Activated CD8-positive, alpha-beta memory T cell treated with anti-CD3 and anti-CD28 coated beads, Interleukin-2, amount 50 U/mL, for 4 hours (primary cell): ENCODE measurements at places on chromosomes 4 and X.

GRCh38 chr4:82371497-82371896, 2.3 kb downstream of the HNRNPD start:
- DNase-seq: no peak

DNA sequence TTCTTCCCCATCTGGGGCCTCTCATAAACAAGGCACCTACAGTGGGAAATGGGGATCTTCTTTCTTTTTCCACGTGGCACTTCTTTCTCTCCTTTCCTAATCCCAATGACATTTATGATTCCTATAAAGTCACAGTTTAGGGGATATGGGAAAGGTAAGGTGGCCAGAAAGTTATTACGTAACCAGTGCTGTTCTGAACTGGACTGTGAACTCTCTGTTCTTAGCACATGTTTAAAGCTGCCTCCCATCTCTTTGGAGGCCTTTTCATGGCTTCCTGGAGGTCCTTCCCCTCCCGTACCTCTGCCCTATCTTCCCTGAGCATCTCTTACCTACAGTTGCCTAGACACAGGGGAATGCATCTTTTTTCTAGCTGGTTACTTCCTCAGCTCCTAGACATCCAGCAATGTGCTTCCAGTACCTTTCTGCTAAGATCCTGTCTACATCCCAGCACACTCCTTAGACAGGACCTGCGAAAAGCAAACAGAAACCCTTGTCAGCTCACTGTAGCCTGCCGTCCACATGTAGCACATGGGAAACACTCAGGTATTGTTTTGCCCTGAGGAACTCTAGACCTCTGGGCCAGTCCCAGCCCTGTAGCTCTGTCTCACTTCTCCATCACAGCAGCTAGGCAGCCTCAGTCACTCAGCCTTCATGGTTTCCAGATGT, 195.4 kb downstream of the NWD2 start:
- DNase-seq: no peak

DNA sequence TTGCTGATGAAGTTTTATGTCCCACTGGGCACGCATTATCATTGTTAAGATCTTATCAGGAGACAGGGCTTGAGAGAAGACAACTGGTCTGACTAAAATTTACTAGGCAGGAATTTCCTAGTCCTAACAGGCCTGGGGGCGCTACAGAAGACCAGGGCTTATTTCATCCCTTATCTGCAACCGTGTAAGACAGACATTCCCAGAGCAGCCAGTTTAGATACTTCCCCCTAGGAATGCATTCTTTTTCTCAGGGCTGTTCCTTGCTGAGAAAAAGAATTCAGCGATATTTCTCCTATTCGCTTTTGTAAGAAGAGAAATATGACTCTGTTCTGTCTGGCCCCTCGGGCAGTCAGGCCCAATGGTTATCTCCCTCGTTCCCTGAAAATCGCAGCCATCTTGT, 93.8 kb downstream of the TLL1 start:
- no peak for DNase-seq

DNA sequence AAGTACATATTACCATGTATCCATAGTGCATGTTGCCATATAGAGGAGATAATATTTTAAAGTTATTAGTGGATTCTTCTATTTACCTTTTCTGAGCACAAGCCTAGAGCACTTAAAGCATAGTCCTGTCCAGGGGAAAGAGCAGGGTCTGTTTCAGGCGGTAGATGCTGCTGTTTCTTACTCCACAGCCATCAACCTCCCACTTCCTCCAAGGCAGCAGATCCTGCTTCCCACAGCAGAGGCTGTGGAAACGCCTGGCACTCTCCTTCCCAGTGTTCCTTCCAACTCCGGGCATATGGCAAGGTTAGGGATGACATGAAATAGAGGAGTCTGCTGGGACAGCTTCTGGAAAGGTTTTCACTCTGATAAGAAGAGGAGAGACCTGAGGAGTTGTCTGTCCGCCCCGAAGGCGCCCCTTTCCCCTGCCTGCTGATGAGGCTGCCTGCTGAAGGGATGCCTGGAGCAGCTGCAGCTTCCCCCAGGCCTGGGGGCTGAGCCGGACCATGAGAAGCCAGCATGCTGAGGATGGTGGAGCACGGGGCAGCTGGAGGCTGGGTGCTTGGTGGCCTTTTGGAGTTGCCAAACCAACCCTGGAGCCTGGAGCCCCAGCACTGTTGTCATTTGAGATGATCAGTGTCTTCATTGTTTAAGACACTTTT, 43.9 kb upstream of the SLC25A4 start:
- no peak for DNase-seq

GRCh38 chr4:57061395-57061794, 48.8 kb downstream of the IGFBP7 start:
- no peak for DNase-seq

DNA sequence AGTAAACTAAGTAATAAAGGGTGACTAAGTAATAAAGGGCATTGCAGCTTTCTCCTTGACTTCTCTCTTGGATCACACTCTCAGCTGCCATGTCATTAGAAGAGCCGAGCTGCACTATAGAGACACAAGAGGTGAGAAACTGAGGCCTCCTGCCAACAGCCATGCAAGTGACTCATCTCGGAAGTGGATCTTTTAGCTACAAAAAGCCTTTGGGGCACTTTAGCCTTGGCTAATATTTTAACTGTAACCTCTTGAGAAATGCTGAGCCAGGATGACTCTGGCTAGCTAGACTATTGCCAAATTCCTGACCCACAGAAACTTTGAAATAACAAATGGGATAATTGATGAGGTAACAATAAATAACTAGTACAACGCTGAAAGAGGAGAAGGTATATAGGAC, 1.5 kb upstream of the NEIL3 start:
- no peak for DNase-seq

GRCh38 chr4:2393353-2394270, 24.8 kb downstream of the ZFYVE28 start:
- no peak for DNase-seq

DNA sequence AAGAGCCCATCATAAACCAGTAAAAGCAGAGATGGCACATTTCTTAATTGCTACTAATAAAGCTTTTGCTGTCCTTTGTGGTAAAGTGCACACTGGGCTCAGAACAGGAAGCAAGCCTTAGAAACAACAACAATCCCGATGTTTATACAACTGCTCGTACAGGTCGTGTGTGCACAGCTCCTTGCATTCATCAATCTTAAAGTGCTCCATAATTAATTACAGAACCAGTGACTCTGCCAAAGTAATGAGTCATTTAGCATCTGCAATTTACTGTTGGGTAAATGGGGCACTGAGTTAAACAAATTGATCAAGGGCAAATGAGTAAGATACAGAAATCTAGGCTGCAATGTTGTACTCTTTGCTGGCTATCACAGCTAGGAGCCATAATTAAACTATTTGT, 61.3 kb upstream of the TXK start:
- DNase-seq: no peak

- DNase-seq: no peak
Measured at GRCh38 chrX:3362956-3363355, 16.5 kb upstream of the MXRA5 start.
